ENCODE measurements at places on chromosomes 5 and 9.
A peak's percentile ranks its signal among the peaks of the same experiment; 100 is the strongest.

GRCh38 chr5:6274846-6275543 is 103.4 kb downstream of the MED10 start:
- DNase-seq: no peak

GRCh38 chr9:109520475-109521132 is 22.5 kb upstream of the PTPN3 start:
- DNase-seq: peak; percentile 70

DNA sequence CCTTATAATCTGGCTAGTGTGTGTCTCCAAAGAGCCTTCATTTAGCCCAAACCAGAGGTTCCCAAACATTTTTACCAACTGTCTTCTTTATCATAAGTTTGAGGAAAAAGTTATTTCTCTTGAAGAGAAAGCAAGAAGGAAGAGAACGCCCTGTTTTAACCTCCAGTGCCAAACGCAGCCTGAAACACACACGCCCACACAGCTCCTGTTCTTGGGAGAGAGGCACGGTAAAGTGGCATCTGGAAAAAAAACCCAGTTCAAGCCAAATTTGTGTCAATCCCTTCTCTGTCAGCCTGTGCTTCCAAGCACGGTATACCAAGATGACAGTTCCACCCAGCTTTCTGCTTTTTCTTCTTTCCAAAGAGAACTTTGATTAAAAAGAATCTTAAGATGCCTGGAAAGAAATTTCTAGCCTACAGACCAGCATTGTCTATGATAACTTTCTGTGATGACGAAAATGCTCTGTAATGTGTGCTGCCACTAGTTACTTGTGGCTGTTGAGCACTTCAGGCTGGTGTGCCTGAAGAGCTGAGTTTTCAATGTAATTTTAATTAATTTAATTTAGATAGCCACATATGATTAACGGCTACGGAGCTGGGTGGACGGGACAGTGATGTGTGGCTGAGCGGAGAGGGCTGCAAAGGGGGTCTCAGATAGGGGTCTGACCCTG is 62.3 kb downstream of the ACER2 start:
- peak; percentile 53 for DNase-seq

GRCh38 chr5:127863161-127863560 is 160.0 kb downstream of the CCDC192 start:
- no peak for DNase-seq

GRCh38 chr5:53084546-53085255 is 24.9 kb downstream of the MOCS2 start:
- no peak for DNase-seq

DNA sequence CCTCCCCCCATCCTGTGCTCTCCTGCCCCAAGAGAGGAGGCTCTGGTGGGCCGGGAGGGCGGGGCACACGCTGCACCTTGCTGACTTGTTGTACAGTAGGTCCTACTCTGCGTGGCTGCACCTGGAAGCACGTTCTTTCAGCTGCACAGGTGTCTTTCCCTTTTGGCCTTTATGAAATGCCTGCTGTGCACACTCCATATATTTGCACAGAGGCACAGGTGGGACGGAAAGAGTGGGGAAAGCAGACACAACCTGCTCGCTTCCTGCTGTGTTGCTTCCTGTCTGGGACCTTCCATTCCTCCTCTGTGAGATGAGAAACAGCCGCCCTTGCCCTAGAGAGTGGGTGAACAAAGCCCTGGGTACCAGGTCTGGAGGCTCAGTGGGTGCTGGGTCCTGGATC is 4.8 kb downstream of the USP20 start:
- DNase-seq: no peak

DNA sequence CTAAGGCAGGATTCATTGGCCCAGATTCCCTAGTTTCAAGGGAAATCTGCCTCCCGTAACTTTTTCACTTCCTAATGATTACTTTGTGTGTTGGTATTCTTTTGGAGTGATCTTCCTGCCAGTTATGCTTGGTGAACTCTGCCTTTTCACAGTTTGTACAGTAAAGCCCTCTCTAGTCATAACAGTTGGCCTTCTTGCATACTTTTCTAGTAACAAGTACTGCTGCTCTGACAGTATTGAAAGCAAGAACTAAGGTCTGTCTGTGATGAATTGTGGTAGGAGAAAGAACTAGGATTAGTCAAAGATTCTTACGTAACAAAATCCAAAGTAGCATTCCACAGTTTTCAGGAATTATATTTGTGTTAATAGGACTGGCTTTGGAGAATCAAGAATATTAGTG is 1457.2 kb upstream of the WWC1 start:
- DNase-seq: no peak

DNA sequence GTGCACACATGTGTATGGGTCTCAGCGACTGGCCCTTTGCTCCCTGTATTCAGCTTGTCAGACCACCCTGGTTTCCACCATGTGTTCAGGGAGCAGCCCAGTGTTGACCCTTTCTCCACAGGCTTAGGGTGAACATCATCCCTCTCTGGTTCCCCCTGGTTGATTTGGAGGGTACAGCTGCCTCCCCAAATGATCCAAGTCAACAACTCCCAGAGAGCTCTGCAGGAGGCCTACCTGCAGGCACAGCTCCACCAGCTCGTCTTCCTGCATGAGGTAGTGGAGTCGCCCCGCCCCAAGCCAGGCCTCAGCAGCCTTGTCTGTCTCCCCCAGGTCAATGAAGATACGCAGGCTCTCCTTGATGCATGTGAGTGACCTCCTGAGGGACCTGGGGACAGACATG is 50.5 kb downstream of the SH3TC2 start:
- no peak for DNase-seq

- no peak for DNase-seq
Observed at GRCh38 chr9:20545023-20545622, 77.2 kb downstream of the MLLT3 start.

- no peak for DNase-seq
Observed at GRCh38 chr9:25700430-25700829, 22.2 kb upstream of the TUSC1 start.

GRCh38 chr9:5971740-5972139 is 43.7 kb downstream of the RANBP6 start:
- DNase-seq: no peak

- no peak for DNase-seq
Observed at GRCh38 chr9:93456504-93456903, 3.1 kb upstream of the FAM120AOS start.

DNA sequence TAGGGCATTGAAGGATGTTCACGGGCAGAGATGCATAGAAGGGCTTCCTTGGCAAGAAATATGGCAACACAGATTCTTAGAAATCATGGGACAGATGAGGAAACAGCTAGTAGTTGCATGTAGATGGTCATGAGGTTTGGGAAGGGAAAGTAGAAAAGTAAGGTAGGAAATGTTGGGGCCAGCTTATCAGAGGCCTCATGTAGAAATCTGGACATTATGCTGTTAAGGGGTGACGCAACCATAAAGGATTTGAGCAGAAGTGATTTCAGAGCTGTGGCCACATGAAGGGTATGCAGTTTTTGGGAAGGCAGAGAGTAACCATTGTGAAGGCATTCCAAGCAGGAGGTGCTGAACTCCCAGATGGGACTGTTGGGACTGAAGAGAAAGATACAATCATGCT is 224.0 kb downstream of the ARHGAP26 start:
- no peak for DNase-seq

GRCh38 chr5:154614595-154614994 is 136.6 kb upstream of the HAND1 start:
- no peak for DNase-seq

DNA sequence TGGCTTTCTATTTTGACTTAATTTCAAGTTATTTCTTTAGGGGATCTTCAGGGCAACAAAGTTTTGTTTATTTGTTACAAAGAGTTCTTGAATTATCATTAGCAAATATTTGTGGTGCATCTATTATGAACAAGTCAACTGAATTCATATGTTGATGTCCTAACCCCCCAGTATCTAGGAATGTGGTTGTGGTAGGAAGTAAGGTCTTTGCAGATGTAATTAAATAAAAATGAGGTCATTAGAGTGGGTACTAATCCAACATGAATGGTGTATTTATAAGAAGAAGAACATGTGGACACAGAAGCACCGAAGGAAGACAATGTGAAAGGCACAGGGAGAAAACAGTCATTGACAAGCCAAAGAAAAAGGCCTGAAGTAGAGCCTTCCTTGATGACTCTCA is 474.0 kb upstream of the DAB2 start:
- DNase-seq: no peak

DNA sequence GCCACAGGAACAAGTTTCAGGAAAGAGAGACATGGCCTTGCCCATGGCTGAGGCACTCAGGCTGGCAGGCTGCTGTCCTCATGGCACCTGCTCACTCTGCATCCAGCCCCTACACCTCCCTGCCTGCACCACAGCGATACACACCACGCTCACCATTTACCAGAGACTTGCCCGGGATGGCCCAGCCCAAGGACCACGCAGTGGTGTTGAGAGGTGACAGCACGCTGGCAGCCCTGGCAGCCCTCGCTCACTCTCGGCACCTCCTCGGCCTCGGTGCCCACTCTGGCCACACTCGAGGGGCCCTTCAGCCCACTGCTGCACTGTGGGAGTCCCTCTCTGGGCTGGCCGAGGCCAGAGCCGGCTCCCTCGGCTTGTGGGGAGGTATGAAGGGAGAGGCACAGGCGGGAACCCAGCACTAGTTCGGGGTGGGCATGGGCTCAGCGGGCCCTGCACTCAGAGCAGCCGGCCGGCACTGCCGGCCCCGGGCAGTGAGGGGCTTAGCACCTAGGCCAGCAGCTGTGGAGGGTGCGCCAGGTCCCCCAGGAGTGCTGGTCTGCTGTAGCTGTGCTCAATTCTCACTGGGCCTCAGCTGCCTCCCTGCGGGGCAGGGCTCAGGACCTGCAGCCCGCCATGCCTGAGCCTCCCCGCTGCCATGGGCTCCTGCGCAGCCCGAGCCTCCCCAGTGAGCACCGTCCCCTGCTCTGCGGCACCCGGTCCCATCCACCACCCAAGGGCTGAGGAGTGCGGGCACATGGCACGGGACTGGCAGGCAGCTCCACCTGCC is 20.3 kb downstream of the ZDHHC11B start:
- DNase-seq: no peak

GRCh38 chr9:69027355-69028097 is 8.0 kb upstream of the FXN start:
- peak; percentile 45 for DNase-seq

DNA sequence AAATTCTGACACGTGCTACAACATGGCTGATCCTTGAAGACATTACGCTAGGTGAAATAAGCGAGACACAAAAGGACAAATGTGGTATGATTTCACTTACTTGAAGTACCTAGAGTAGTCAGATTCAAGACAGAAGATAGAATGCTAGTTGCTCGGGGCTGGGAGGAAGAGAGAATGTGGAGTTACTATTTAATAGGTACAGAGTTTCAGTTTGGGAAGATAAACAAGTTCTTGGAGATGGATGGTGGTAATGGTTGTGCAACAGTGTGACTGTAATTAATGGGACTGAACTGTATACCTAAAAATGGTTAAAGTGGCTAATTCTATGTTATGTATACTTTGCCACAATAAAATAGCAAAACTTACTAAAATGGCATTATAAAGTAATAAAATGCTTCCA is 34.4 kb downstream of the PAM start:
- no peak for DNase-seq

- DNase-seq: no peak
Observed at GRCh38 chr5:79124607-79125006, 13.0 kb downstream of the BHMT start.

- no peak for DNase-seq
Observed at GRCh38 chr5:1946776-1947175, 64.1 kb upstream of the IRX4 start.

GRCh38 chr9:91130796-91131318 is 230.9 kb downstream of the AUH start:
- DNase-seq: no peak

DNA sequence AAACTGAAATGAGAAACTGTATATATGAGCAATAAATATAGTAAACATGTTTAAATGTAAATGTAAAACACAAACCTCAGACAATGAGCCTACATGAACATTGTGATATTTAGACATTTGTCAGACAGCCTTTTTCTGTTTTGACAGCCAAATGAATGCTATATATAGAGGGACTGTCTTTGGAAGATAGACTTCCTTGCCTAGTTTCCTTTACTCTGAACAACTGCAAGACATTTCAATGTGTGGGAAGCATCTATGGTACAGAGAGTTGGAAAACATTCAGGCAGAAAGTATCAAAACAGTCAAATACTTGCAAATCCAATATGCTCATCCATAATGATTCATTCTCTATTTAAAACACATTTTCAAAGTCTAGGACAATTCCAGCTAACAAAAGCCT is 31.7 kb upstream of the TUSC1 start:
- DNase-seq: no peak

DNA sequence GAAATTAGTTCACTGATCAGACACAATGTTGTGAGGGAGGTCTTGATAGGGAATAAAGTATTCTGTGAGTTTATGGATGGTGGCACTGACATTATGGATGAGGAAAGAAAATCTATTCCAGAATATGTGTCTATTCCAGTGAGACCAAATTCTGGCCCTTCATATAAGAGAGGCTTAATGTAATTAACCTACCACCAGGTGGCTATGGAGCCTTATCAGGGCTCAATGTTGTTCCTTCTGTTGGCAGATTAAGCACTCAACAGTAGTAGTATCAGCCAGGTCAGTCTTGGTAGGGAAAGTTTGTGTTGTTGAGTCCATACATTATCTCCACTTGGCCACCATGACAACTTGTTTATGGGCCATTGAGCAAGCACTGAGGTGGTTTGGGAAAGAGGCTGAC is 41.7 kb upstream of the BARX1 start:
- no peak for DNase-seq

DNA sequence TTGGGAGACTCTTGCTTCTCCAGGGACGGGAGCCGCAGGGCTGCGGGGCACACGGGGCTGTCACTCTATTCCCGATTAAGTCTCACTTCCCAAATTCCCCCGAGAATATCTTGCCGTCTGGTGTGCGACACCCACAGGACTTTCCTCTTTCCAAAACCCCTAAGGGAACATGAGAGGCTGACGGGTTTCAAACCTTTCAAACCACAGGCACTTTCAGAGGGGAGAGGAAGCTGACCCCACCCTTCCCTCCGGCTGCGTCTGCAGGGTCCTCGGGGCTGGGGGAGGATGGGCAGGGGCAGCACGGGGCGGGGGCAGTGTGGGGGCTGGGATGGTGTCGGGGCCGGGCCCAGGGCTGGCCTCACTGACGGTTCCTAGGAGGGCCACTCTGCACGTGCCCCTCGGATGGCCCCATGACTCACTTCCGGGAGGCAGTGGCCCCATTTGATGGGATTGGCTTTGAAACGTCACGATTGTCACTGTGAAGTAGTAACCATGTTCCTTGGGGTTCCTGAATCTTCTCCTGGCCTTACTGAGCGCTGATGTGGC is 38.2 kb downstream of the SLC9A3 start:
- no peak for DNase-seq

DNA sequence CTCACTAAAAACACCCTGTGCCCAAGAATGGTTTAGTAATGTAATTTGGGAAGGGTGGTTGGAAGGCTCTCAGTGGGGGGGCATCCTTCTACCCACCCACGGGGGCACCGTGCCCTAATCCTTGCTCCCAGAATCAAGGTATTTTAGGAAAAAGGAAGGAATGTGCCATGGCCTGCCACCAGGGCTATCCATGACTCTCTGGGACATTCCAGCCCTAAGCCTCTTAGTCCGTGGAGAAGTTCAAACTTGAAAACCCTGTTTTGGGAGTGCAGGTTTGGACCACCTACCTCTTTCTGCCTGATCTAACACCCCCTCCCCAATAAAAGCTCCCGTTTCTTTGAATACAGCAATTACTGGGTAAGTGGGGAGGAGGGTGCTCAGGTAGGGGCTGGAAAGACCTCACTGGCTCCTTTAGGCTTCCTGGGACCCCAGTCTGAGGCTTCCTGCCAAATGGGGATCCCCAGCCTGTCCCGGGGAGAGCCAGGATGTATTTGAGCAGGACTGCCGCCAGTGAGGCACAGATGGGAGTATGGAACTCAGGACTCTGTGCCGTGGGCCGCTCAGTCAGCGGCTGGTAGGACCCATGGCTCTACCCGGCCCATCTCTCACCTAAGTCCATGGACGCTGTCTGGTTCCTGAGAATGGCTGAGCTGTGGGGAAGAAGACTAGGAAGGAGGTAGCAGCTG is 3.6 kb upstream of the PITX1 start:
- DNase-seq: no peak
